ENCODE measurements at places on chromosomes 11 and 22.

- no peak for DNase-seq
Measured at GRCh38 chr11:75463106-75463774, 30.2 kb upstream of the KLHL35 start.

GRCh38 chr11:109654091-109654490, 232.1 kb downstream of the C11orf87 start:
- DNase-seq: no peak

DNA sequence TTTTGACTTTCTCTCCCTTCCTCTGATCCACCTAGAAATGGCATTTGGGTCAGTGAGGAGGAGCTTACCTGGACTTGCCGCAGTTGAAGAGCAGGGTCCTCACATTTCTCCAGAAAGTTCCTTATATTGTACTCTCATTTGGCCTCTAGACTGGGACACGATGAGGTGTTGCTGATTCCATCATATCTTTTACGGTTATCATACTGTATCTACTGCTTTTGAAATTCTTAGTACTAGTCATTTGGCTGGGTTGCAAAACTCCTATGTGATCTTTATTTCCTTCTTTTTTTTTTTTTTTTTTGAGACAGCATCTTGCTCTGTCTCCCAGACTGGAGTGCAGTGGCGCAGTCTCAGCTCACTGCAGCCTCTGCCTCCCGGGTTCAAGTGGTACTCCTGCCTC, 58.7 kb upstream of the FAM181B start:
- DNase-seq: no peak

DNA sequence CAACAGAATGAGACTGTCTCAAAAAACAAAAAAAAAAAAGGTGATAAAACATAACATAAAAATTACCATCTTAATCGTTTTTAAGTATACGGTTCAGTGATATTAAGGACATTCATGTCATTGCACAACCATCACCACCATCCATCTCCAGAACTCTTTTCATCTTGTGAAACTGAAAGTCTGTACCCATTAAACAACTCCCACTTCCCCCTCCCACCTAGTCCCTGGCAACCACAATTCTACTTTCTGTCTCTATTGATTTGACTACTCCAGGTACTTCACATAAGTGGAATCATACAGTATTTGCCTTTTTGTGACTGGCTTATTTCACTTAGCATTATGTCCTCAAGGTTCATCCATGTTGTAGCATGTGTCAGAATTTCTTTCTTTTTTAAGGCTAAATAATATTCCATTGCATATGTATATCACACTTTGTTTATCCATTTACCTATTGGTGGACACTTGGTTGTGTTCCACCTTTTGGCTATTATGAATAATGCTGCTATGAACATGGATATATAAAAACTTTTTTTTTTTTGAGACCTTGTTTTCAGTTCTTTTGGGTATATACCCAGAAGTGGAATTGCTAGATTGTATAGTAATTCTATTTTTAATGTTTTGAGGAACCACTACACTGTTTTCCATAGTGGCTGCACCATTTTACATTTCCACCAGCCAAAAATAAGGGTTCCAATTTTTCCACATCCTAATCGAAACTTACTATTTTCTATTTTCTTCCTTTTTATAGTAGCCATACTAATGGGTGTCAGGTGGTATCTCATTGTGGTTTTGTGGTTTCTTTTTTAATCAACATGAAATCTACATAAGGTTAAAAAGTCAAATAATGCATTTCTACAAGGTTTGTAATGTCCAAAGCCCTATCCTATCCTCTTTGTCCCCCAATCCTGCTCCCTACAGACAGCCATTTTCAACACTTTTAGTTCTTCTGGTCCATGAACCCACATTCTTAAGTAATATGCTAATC, 23.4 kb upstream of the PIK3C2A start:
- no peak for DNase-seq

- no peak for DNase-seq
Measured at GRCh38 chr11:77146261-77147035, 18.4 kb downstream of the MYO7A start.

GRCh38 chr22:30286813-30287647, 2.3 kb downstream of the CASTOR1 start:
- peak; percentile 48 for DNase-seq

DNA sequence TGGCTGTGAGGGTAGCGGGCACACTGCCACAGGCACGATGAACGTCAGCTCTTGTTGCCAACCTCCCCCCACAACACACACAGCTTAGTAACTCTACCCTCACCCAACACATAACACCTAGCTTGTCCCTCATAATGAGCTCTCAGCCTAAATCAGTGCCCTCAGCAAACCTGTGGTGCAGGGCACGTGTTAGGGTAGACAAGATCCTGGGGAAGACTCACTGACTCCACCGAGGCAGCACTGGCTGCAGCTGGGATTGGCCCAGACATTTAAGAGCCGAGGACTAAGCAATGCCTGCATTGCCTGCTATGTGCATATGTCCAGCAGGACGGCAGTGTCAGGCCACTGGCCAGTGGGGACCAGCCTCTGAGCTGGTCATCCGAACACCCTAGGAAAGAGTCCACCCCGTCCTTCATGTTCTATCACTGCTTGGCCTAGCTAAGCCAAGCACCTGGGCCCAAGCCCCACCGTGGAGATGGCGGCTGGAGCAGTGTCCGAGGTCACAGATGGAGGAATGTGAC, 32.9 kb upstream of the TRIM29 start:
- no peak for DNase-seq

DNA sequence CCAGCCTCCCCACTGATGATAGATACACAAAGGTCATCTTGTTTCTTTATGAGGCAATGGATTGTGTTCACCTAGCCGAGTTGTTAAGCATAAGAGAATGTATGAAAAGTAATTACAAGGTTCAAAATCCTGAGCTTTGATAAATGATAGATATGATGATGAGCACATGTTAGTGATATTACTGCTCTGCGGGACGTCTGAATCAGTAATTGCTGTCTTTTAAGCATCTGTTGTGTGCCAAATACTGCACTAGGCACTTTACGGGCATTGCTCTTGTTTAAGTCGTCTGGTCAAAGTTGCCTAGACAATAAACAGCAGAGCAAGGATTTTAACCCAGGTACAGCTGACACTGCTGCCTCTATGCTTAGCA, 559 bp upstream of the RNF141 start:
- no peak for DNase-seq

DNA sequence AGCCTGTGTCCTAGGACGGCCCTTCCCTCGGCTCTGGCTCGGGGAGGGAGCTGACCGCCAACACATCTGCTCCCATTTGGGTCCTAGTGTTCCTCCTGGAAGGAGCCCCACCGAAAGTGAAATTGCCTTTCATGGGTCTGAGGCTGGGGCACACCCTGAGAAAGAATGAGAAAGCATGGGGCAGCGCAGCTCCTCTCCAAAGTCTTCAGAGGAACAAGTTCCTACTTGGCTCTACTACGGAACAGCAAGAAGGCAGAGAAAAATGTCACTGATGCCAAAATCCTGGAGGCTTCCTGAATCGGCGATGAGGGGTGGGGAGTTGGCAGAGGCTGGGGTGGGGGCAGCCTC, 41.5 kb upstream of the MYEOV start:
- DNase-seq: peak; percentile 21

GRCh38 chr11:108137212-108137611, 15.8 kb downstream of the ACAT1 start:
- no peak for DNase-seq

DNA sequence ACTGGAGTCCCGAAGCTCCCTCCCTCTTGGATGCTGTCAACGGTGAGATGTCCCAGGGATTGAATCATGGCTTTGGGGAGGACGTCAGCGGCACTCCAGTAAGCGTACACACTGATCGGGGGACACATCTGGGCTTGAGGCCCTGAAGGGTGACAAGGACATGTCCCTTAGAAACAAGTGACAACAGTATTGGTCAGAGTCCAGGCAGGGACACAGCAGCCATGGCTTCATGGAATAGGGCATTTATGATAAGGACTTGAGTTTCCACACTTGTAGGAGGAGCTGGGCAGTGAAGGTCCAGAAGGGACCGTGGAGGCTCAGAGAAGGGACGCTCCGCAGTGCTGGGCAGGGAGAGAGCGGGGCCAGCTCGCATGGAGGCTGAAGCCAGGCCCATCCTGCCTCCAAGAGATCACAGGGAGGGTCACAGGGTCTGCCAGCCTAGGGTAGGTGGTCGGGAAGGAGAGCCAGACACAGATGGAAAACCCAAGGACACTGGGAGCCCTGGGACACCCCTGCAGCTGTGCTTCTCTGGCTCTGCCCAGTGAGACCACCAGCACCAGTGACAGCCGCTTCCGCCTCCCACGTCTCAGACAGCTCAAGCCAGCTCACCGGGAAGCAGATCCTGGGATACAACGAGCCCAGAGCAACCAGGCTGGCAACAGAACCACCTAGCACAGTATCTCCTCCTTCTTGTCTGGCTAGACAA, 22.9 kb upstream of the RFPL3 start:
- DNase-seq: no peak

DNA sequence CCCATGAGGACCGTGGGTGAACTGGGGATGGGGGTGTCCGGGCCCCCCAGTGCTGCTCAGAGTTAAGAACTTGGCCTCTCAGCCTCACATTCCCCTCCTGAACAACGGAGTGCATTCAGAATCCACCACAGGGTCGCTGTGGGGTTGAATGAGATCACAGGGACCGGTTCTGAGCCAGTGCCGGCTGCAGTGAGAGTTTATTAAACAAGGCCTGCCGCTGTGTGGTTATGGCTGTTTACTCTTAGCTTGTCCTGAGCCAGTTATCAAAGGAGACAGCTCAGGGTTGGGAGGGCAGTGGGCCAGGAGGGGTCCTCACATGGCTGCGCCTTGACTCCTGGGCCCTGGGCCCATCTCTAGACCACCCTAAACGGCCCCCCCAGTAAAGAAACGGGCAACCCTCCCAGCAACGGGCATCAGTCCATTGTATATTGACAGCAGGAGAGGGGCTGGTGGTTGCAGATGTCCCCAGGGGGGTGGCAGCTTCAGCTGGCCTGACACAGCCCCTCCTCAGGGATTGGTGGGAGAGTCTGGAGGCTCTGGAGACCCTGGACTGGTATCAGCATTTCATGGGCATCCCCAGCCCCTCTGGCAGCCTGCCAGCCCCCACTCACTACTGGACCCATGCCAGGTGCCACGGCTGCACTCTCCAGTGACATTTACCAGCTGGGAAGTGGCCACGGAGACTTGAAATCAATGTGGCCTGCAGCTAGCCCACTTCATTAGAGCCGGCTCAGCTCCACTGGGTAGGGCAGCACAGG, 15.1 kb upstream of the CABP7 start:
- DNase-seq: peak; percentile 42

GRCh38 chr11:17531071-17531600, 13.1 kb downstream of the USH1C start:
- no peak for DNase-seq

DNA sequence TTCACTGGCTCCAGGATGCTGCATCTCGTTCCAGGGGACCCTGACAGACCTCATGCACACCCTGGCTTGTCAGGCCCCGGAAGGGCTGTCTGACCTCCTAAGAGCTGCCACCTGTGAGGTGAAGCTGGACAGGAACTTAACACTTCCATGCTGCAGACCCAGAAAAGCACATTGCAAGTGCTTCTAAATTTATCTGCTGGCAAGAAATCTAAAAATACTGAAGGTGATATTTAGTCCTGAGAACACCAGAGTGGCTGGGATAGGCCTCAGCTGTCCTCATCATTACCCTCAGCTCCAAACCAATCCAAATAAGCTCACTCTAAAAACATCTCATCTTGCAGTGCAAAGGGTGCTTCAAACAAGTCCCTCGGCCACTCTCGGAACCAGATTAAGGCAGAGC, 46.7 kb downstream of the ABTB2 start:
- DNase-seq: no peak

GRCh38 chr11:121892863-121893262, 223.2 kb downstream of the BLID start:
- peak; percentile 43 for DNase-seq

- DNase-seq: no peak
Measured at GRCh38 chr11:128226106-128226716, 361.1 kb downstream of the ETS1 start.

DNA sequence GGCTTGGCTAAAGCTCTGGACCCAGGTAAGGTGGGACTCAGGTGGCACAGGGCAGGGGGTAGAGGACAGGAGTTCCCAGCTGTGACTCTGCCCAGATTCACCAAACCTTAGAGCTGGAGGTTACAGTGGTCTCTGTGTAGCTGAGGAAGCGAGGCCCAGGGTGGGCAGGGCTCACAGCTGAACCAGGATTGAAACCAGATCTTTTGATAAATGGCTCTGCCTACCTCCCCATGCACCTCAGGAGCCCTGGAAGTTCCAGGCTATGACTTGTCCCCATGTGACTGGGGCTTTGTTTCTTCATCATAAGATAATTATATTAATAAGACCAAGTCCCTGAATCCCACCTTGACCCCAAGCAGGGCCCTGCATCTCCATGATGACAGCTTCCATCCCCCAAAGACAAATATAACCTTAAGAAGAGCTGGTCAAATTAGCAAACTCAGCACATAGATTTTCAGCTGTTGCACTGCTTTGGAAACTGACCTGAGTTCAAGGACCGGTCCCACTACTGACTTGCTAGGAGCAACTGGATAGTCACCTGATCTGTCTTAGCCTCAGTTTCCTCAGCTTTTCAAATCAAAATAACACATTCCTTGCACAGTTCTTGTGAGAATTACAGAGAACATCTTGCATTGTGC, 21.3 kb upstream of the TSKU start:
- no peak for DNase-seq

GRCh38 chr11:44746894-44747293, 20.1 kb downstream of the TSPAN18 start:
- no peak for DNase-seq

GRCh38 chr11:114001416-114001815, 26.5 kb downstream of the HTR3A start:
- no peak for DNase-seq
